Osteocyte (in vitro differentiated cells): ENCODE measurements at places on chromosomes 2 and 18. TPM values are rescaled to one million over a fixed set of nuclear protein-coding genes. Genes with fewer than 3 reads are reported as not detected.

LRRTM1 gene
- not detected in 2 replicates for total RNA-seq

DNA sequence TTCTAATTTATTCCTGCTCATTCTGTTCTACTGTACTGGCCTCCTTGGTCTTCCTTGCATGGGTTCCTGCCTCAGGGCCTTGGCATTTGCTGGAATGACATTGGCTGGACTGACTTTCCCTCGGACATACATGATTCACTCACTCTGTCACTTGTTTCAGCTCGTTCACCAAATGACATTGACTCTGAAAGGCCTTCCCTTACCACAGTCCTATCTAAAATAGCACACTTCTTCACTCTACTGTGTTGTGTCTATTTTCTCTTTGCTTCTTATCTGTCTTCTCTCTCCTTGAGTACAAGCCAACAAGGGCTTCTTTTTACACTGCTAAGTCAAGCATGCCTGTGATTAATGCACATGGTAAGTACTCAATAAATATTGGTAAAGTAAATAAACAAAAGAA, 65.6 kb downstream of the SCG2 start:
- no peak overlapping the region for H3K27ac ChIP-seq
- no peaks in the 10 kb centered on the region for H3K27me3 ChIP-seq
- no peak for DNase-seq

- no peak overlapping the region for H3K27ac ChIP-seq
- peaks cover 51% of the 10 kb centered on the region for H3K27me3 ChIP-seq
- DNase-seq, result peak; percentile 60
- H3K4me3 ChIP-seq, result no peak overlapping the region
These were observed 5.0 kb upstream of the CIDEA start for GRCh38 chr18:12248926-12249720.

IL1RN gene
- total RNA-seq, result not detected in 2 replicates

GRCh38 chr2:222268311-222268990, 30.3 kb downstream of the PAX3 start:
- H3K4me3 ChIP-seq, result no peak overlapping the region
- H3K27me3 ChIP-seq, result peaks cover 9% of the 10 kb centered on the region

MYO7B gene
- total RNA-seq, result not detected in 2 replicates

DNA sequence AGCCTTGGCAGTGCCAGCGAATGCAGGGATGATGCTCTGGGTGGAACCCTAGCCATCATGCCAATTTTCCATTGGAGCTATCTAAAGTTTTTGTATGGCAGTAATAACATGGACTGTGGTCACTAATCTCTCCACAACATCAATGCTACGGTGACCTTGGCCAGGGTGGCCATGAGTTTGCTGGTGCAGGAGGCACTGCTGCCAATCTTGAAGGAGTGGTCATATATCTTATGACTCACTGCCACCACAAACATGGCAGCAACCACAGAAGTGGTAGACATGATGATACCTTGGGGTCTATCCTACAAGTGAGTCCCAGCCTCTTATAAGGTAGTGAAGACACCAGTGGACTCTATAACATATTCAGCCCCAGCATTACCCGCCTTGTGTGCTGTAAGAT, 104.6 kb downstream of the EVA1A start:
- H3K4me3 ChIP-seq, result no peak overlapping the region
- no peak for DNase-seq
- H3K27me3 ChIP-seq, result peaks cover 3% of the 10 kb centered on the region
- H3K36me3 ChIP-seq, result no peaks in the 10 kb centered on the region
- peaks cover 5% of the 10 kb centered on the region for H3K4me1 ChIP-seq

TANK gene
- total RNA-seq, result 66.4 and 73.8 TPM in 2 replicates

NGEF gene
- 0.26 and 0.27 TPM in 2 replicates for total RNA-seq

GRCh38 chr2:168565512-168565911, 109.4 kb downstream of the CERS6 start:
- H3K36me3 ChIP-seq, result peaks cover 23% of the 10 kb centered on the region
- peaks cover 9% of the 10 kb centered on the region for H3K4me1 ChIP-seq
- no peak overlapping the region for H3K27ac ChIP-seq
- no peak overlapping the region for H3K4me3 ChIP-seq
- DNase-seq, result no peak
